HFF-Myc (cell line): ENCODE measurements at places on chromosomes 6 and 20.
A peak's percentile ranks its signal among the peaks of the same experiment; 100 is the strongest.

- no peak for DNase-seq
Measured at GRCh38 chr6:18329776-18330175, 57.4 kb upstream of the RNF144B start.

DNA sequence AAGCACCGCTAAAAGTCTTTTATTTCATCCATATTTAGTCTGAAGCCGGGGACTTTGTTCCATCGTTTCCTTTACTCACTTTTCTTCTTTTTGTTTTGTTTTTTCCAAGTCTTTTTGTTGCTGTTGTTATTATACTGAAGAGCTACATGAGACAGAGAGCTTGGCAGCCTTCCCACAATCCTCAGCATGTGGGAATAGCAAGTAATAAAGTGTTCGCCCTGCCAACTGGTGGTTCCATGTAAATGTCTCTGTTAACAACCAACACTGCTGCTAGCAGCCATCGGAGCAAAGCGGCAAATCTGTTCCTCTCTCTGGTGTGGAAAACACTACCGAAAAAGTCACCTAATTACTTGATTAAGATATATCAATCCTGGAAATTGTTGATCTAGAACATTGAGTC lies 437.8 kb upstream of the ID4 start:
- no peak for DNase-seq

- DNase-seq = no peak
Measured at GRCh38 chr6:27834879-27835549, 77.2 kb downstream of the OR2B2 start.

GRCh38 chr6:18262702-18263417 lies 1.5 kb downstream of the DEK start:
- no peak for DNase-seq

GRCh38 chr6:74851596-74851995 lies 354.3 kb downstream of the COL12A1 start:
- peak; percentile 30 for DNase-seq

- peak; percentile 3 for DNase-seq
Measured at GRCh38 chr6:3484192-3484591, 27.3 kb upstream of the SLC22A23 start.
